RWPE2 (cell line): ENCODE measurements at places on chromosomes 12 and 14.

DNA sequence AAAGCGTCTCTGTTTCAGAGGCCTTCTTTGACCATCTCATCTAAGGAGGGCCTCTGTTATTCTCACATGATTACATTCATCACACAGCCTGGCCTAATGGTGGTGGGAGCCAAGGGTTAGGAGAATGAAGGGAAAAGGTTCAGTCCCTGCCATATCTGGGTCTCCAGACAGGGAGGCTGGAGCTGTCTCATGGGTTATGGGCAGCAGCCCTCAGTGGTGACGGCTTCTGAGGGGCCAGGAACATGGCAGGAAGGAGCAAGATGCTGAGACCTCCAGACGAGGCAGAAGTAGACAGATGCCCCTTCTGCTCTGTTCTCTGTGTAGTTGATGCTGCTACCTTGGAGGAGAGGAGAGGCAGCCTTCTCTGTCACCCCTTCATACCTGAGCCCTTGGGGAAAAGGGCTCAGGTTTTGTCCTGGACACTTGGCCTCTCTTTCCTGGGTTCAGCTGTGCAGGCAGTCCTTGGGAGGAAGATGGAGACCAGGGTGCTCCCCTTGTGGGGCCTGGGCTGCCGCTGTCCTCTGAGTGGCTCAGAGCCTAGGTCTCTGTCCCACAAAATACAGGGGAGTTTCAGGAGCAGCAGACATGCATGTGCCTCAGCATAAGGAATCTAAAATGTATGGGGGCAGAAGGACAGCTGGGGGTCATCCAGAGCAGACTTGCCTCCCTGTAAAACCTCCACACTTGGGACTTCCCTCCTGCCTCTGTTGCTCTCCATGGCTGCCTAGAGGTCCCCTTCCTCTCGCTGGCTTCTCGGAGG lies 3.6 kb downstream of the IFI27L2 start:
- no peak for DNase-seq

DNA sequence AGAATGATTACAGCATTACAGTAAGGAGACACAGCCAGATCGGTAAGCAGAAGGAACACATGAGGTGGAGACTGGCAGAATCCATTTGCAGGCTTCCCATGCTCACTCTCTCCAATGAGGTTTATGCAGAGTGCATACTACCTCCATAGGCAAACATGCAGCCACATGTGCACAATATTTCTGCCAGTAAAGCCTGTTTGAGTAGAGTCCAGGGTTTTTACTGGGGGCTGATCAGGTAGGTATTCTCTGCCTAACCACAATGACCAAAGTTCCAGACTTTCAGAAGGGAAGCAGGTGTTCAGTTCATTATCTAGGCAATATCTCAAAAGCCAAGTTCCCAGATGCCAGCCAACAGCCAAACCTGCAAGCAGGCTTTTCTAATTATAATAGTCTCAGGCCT lies 31.1 kb downstream of the INTS13 start:
- DNase-seq: no peak

DNA sequence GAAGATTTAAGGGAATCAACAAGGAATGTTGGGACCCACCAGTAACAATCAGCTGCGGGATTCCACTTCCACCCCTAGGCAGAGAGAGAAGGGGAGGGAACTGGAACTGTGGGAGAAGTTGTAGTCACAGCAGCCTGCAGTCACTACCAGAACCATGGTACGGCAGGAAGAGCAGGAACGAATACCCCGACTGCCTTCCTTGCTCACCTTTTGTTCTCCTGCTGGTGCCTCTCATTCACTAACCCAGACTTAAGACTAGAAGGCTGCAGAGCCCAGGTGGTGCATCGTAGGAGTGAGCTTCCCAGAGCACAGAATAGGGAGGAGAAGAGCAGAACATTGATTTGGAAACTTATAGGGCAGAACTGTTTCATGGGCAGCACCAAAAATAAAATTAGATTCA lies 154.2 kb downstream of the DYRK2 start:
- no peak for DNase-seq

GRCh38 chr12:122989225-122989839 lies 8.9 kb downstream of the ARL6IP4 start:
- no peak for DNase-seq

GRCh38 chr12:104459368-104459909 lies 2.7 kb downstream of the CHST11 start:
- DNase-seq: no peak

DNA sequence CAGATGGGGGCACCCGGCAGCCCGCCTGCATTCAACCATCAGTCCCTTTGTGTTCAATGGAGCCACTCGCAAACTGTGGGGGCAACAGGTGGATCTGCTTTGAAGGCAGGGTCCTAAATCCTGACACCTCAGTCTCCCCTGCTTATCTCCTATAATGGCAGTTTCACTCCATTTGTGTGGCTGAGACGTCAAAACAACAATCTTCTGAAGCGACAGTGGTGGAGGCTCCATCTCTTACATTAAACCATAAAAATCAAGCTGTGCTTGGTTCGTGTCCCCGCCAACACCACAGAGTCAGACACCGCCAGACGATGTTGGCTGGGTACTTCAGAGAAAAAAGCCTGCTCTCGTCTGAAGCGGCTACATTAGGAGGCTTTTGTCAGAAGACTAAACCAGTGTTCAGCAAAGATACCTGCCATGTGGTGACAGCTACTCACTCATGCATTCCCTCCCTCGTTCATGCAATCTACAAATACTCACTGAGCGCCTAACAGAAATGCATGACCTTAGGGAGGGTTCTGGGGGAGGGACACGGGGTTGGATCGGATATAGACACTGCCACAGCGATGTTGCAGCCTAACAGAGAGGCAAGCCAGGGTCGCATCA lies 253.9 kb downstream of the FOXN3 start:
- DNase-seq: no peak

GRCh38 chr12:48773686-48774085 lies 15.2 kb downstream of the ADCY6 start:
- DNase-seq: no peak

- no peak for DNase-seq
Measured at GRCh38 chr12:121579190-121579791, 1.5 kb downstream of the KDM2B start.

DNA sequence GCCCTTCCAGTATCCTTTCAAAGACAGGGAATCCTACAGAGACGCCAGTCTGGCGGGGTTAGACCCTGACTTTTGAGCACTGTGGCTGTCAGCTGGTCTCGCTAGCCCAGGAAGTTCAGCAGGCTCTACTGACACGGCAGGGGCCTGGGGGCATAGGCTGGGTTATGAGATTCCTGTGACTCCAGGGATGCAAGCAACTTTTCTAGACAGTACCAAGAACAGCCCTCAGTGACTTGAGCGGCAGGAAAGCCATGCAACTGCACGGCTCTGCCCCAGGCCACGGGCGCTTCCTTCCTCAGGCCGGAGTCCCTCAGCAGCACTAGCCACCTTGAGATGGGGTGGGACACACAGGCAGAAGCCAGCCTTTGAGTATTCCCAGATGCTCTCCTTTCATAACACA lies 5.1 kb upstream of the SIVA1 start:
- no peak for DNase-seq

- no peak for DNase-seq
Measured at GRCh38 chr14:69270795-69271708, 11.1 kb downstream of the GALNT16 start.

DNA sequence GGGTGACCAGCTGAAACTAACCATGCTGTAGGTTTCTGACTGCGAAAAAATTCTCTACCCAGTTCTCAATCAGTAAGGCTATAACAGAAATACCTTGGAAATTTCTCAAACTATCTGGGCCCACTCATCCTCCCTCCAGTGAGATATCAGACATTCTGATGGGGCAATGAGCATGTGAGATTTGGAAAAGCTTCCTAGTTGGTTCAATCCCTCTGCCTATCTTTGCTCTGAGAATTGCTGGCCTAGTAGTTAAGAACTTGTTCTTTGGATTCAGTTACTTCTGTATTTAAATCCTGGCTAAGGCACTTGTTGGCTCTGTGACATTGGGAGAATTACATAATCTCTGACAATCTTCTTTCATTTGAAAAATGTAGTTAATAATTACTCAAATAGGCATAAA lies 119.4 kb downstream of the SLC15A5 start:
- DNase-seq: no peak

- no peak for DNase-seq
Measured at GRCh38 chr12:59067083-59067482, 146.8 kb upstream of the LRIG3 start.
